ENCODE measurements at places on chromosomes 7 and 10. TPM values are rescaled to one million over a fixed set of nuclear protein-coding genes. Genes with fewer than 3 reads are reported as not detected.

The LARP4B gene
- 23.2 TPM for total RNA-seq

The DDX50 gene
- 31.2 TPM for total RNA-seq

The GRM3 gene
- not detected for total RNA-seq

The ERVW-1 gene
- total RNA-seq = not detected

The SFRP5 gene
- total RNA-seq = 0.10 TPM

The LIPM gene
- not detected for total RNA-seq

The CLCN1 gene
- total RNA-seq = not detected

The PKD2L1 gene
- not detected for total RNA-seq

The TMEM139 gene
- not detected for total RNA-seq

The DPCD gene
- 33.5 TPM for total RNA-seq

The PLPP4 gene
- total RNA-seq = not detected

The LIPF gene
- not detected for total RNA-seq

The VGF gene
- not detected for total RNA-seq

The ELFN1 gene
- 0.68 TPM for total RNA-seq

The MALRD1 gene
- 0.50 TPM for total RNA-seq

The ZNHIT1 gene
- 124 TPM for total RNA-seq

The MRC1 gene
- total RNA-seq = 0.59 TPM

The MAGI2 gene
- 2.3 TPM for total RNA-seq

The OPN4 gene
- total RNA-seq = not detected

The FAM237B gene
- not detected for total RNA-seq
